ENCODE measurements at places on chromosomes 12 and 14. TPM values are rescaled to one million over a fixed set of nuclear protein-coding genes. Genes with fewer than 3 reads are reported as not detected.

- H3K36me3 ChIP-seq: peaks cover 5% of the 10 kb centered on the region
- DNase-seq: peak; percentile 80
- H3K4me1 ChIP-seq: peaks cover 27% of the 10 kb centered on the region
- H3K4me3 ChIP-seq: no peak overlapping the region
- no peak overlapping the region for H3K27ac ChIP-seq
Measured at GRCh38 chr12:47744005-47744651, 14.6 kb downstream of the RAPGEF3 start.

The CBLN3 gene
- total RNA-seq: 2.8 TPM

- no peaks in the 10 kb centered on the region for H3K4me1 ChIP-seq
- H3K27me3 ChIP-seq: no peaks in the 10 kb centered on the region
- H3K4me3 ChIP-seq: no peak overlapping the region
- no peaks in the 10 kb centered on the region for H3K36me3 ChIP-seq
- peak overlapping the region; percentile 53 for H3K27ac ChIP-seq
Measured at GRCh38 chr12:26017484-26018211, 59.2 kb downstream of the RASSF8 start.

The CCDC177 gene
- not detected for total RNA-seq

The GSKIP gene
- 19.6 TPM for total RNA-seq

DNA sequence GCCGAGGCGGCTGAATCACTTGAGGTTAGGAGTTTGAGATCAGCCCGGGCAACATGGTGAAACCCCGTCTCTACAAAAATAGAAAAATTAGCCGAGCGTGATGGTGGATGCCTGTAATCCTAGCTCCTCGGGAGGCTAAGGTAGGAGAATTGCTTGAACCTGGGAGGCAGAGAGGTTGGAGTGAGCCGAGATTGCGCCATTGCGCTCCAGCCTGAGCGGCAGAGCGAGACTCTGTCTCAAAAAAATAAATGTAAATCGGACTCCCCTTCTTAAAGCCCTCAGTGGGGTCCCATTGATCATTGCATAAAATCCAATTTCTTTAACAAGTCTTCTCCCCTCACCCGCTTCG, 908 bp downstream of the TDP1 start:
- DNase-seq: no peak
- peak overlapping the region; percentile 72 for H3K27ac ChIP-seq
- H3K36me3 ChIP-seq: no peaks in the 10 kb centered on the region
- H3K27me3 ChIP-seq: no peaks in the 10 kb centered on the region

The B4GALNT3 gene
- 28.0 TPM for total RNA-seq

- peaks cover 23% of the 10 kb centered on the region for H3K4me1 ChIP-seq
- peak overlapping the region; percentile 74 for H3K27ac ChIP-seq
- DNase-seq: no peak
- peaks cover 91% of the 10 kb centered on the region for H3K36me3 ChIP-seq
Measured at GRCh38 chr12:108801736-108802100, 55.7 kb downstream of the SSH1 start.

DNA sequence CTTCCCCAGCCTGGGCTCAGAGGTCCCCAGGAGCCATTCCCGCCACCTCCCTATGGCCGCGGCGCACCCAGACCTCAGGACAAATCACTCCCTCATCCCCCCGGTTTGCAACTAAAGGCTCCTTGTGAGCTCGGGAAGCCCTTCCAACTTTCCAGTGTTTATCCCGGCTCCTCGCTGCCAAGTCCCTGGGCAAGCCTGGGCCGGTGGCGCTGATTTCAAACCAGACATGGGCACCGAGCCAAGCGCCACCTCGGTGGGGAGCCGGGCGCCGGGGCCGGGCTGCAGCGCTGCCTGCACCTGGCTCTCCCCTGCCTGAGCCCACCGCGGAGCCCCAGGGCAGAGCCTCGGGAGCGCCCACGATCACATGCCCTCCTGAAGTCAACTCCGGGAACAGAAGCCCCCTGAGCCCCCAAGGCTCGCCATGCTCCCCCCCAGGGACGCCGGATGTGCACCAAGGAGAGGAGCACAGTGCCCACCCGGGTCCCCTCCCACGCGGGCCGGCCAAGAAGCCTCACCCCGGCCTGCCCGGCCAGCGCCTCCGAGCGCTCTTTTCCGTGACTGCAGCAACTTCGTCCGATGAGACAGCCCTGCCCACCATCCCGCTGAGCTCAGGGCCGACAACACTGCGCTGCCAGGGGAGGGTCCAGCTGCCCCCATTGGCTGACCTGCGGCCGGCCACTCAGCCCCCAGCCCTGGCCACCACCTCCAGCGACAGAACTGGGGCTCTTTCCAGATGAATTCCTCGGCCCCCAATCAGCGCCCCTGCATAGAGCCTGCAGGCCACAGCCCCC, 50.0 kb downstream of the NCOR2 start:
- H3K27ac ChIP-seq: peak overlapping the region; percentile 95
- peaks cover 86% of the 10 kb centered on the region for H3K4me1 ChIP-seq
- no peaks in the 10 kb centered on the region for H3K27me3 ChIP-seq
- peak overlapping the region; percentile 50 for H3K4me3 ChIP-seq

DNA sequence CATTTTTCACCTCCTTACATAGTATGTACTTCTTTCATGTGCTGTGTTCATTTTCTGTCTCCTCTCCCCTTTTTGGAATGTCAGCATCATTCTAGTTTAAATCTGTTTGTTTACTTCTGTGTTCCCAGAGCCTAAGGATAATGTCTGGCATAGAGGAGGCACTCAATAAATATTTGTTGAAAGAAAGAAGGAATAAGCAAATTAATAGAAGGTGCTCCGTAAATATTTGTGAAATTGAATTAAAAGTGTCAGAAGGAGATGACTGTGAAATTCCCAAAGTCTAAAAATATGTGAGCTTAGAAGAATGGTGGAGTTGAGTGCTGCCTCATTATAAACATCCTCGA, 3.3 kb upstream of the CDKN1B start:
- H3K27me3 ChIP-seq: no peaks in the 10 kb centered on the region
- DNase-seq: no peak
- peak overlapping the region; percentile 36 for H3K4me3 ChIP-seq
- H3K36me3 ChIP-seq: no peaks in the 10 kb centered on the region

DNA sequence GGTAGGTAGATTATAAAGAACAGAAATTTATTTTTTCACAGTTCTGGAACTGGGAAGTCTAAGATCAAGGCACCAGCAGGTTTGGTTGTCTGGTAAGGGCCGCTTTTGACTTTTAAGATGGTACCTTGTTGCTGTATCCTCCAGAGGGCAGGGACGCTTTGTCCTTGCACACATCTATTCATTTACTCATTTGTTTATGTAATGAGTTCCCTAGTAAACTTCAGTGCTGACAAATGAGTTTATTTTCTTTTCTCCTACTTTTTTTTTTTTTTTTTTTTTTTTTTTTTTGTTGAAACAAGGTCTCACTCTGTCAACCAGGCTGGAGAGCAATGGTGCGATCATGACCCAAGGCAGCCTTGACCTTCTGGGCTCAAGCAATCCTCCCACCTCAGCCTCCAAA, 195.7 kb downstream of the FBXL14 start:
- H3K4me3 ChIP-seq: no peak overlapping the region
- no peak overlapping the region for H3K27ac ChIP-seq
- no peaks in the 10 kb centered on the region for H3K36me3 ChIP-seq
- H3K4me1 ChIP-seq: no peaks in the 10 kb centered on the region

- H3K27me3 ChIP-seq: peaks cover 69% of the 10 kb centered on the region
- peaks cover 6% of the 10 kb centered on the region for H3K4me1 ChIP-seq
- H3K4me3 ChIP-seq: no peak within 1 kb of the TSS
- H3K36me3 ChIP-seq: no peaks in the 10 kb centered on the region
- DNase-seq: peak; percentile 30
- no peak within 1 kb of the TSS for H3K27ac ChIP-seq
Measured at GRCh38 chr12:54028314-54029201, at the start of gene HOXC6. Gene HOXC6 (plus strand): TSS chr12:54028440. CDS start chr12:54028522, 82 bp downstream.

The OR6C2 gene
- not detected for total RNA-seq

DNA sequence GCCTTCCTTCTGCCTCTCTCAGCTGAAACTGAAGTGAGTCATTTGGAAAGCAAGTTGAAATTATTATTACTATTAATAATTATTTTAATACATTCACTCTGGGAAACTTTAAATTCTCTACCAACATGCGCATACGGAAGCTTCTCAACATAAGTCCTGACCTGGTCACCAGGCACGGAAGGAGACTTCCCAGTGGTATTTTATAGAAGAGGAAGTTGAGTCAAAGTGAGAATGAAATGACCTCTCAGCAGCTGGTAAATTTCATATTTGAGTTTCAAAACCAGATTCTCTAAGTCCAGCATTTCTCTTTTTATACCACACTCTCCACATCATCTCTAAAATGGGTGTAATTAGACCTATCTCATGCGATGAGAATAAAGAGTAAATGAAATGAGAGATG, 747.4 kb downstream of the VRK1 start:
- no peak overlapping the region for H3K4me3 ChIP-seq
- no peak overlapping the region for H3K27ac ChIP-seq
- no peaks in the 10 kb centered on the region for H3K27me3 ChIP-seq
- H3K4me1 ChIP-seq: no peaks in the 10 kb centered on the region

GRCh38 chr14:66696326-66696725, 188.4 kb downstream of the GPHN start:
- no peaks in the 10 kb centered on the region for H3K27me3 ChIP-seq
- H3K27ac ChIP-seq: no peak overlapping the region
- DNase-seq: no peak
- H3K4me1 ChIP-seq: no peaks in the 10 kb centered on the region

DNA sequence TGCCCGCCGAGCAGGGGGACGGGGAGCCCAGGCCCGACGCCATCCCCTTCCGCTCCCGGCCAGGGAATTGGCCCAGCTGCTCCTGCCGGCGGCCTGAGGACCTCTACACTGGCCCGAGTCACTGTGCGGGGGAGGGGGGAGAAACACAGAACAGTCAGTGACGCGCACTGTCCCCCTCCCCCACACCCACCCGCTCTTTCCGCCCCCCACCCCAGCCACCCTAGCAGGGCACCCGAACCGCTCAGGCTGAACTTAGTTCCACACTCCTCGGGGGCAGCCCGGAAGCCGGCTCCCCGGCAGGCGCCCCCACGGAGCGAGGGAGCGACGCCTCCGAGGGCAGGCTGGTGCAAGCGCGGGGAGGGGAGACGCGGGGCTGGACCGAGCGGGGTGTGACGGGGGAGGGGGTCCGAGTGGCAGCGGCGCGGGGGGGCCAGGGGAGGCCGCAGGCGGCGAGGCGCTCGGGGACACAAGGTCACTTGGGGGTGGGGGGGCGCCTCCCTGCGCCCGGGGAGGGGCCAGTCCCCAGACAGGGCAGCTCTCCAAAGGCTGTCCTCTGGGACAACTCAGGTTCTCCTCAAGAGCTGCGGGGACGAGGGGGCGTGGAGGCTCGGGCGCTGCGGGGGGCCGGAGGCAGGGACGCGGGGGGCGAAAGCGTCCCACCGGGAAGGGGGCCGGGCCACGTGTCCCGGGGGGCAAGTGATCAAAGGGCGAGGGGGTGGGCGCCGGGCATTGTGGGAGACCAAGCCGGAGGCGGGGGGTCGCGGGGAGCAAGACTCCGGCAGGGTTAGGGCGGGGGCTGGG, 648 bp downstream of the CHD4 start:
- peak overlapping the region; percentile 93 for H3K4me3 ChIP-seq
- H3K4me1 ChIP-seq: peaks cover 40% of the 10 kb centered on the region
- H3K36me3 ChIP-seq: peaks cover 8% of the 10 kb centered on the region
- no peaks in the 10 kb centered on the region for H3K27me3 ChIP-seq
- H3K27ac ChIP-seq: peak overlapping the region; percentile 98
- DNase-seq: peak; percentile 84

The SPIC gene
- not detected for total RNA-seq

DNA sequence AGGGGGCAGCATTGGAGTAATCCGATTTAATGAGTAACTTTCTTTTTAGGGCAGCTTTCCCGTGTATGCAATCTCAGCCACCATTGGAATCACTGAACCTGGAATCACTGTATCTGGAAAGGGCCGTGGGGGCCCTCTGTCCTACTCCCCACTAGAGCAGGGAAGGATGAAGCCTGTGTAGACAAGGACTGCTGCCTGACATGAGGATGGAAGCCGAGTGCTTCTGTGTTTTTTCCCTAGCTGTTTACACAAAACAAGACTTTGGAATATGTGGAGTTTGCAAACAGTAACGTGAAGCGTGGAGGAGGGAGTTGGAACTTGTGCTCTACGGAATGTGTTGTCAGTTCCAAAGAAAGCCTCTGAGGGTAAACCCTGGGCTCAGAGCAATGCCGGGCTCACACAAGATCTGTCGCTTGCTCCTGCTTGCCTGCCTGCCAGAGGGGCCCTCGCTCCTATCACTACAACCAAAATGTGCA, 32.4 kb upstream of the HDAC7 start:
- peaks cover 27% of the 10 kb centered on the region for H3K36me3 ChIP-seq
- no peak for DNase-seq
- no peaks in the 10 kb centered on the region for H3K27me3 ChIP-seq
- no peak overlapping the region for H3K4me3 ChIP-seq

GRCh38 chr14:105498430-105499255, 7.6 kb downstream of the TEDC1 start:
- no peaks in the 10 kb centered on the region for H3K4me1 ChIP-seq
- H3K4me3 ChIP-seq: no peak overlapping the region
- no peaks in the 10 kb centered on the region for H3K27me3 ChIP-seq
- no peak overlapping the region for H3K27ac ChIP-seq
- peaks cover 5% of the 10 kb centered on the region for H3K36me3 ChIP-seq

DNA sequence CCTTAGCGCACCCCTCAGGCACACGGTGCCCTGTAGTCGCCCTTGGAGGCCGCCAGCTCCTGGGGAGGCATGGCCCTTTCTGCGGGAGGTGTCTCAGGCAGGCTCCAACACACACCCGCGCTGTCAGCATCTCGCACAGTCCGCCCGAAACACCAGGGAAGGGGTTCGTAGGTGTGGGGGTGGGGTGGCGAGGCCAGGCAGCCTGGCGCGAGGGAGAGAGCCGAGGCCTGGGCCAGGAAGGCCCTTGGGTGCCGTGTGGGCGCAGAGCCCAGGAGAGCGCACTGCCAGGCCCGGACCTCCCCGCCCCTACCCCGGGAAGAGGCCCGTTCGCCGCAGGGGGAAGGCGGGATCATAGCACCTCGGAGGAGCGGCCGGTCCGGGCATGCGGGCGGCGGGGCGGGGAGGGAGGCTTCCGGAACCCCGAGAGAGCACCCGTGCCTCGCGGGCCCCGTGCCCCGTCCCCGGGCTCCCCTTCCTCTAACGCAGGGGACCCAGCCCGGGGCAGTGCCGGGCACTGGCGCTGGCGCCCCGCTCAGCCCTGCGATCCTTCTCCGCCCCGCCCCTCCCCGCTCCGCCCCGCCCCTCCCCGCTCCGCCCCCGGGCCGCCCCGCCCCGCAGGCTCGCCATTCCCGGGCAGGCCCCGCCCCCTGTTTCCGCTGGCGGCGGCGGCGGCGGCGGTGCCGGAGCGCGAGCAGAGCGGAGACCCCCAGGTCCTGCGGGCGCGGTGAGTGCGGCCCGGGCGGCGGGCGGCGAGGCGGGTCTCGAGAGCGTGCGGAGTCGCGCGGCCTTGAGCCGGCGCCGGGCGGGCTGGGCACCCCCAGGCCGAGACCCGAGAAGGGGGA, at the start of gene TSPAN9:
Gene TSPAN9, plus strand, starts transcription at position 650 of the 842 bp plus-strand sequence. CDS start 123,815 bp downstream, outside the sequence.
- H3K27ac ChIP-seq: peak within 1 kb of the TSS; percentile 96
- DNase-seq: peak; percentile 74

The OASL gene
- total RNA-seq: 7.8 TPM

DNA sequence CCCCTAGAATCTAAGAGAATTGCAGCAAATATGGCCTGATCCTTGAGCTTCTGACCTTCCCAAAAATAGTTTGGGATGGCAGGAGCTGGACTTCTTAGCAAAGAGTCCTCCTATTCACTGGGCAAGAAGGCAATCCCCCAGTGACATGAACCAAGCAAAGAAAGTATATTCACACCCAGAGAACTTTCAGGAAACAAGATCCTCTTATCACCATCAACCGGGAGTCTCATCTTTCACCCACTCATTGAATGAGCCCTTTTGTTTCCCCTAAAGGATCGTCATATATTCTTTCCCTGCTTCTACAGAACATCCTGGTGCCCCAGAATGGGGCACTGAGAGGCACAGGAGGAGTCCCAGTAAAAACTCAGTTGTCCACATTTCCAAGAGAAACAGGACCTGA, 19.7 kb downstream of the SPTB start:
- H3K27me3 ChIP-seq: no peaks in the 10 kb centered on the region
- DNase-seq: no peak
- H3K4me1 ChIP-seq: no peaks in the 10 kb centered on the region
- no peak overlapping the region for H3K27ac ChIP-seq
